DMS79 treated with DMSO at 0.1 percent for 48 hours (cell line): ENCODE measurements at places on chromosomes 13 and 19.
A peak's percentile ranks its signal among the peaks of the same experiment; 100 is the strongest.

- DNase-seq: no peak
Observed at GRCh38 chr13:81230386-81230785, 889.5 kb upstream of the SPRY2 start.

- DNase-seq: no peak
Observed at GRCh38 chr13:97851269-97851668, 102.2 kb upstream of the IPO5 start.

- DNase-seq: no peak
Observed at GRCh38 chr19:3897936-3898335, 17.5 kb downstream of the ATCAY start.

DNA sequence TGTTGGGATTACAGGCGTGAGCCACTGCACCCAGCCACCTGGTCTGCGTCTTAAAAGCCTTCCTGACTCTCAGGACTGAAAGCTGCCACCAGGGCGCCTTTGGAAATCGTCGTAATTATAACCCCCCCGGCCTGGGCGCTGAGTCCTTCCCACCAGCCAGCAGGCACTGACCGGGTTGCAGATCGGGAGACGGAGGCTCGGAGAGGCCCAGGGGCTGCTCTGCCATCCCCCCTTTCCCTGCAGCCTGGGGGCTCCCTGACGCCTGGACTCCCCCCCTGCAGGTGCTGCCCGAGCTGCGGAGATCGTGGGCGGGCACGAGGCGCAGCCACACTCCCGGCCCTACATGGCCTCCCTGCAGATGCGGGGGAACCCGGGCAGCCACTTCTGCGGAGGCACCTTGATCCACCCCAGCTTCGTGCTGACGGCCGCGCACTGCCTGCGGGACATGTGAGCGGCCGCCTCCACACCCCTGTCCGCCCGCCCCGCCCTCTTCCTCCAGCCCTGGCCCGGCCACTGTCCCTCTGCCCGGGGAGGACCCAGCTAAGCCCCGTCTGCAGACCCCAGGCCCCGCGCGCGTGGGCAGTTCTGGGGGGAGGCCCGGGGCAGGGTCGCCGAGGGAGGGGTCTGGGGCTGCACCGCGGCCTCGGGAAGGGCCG is 2.5 kb downstream of the PRTN3 start:
- peak; percentile 10 for DNase-seq

GRCh38 chr13:31955101-31955500 is 76.5 kb upstream of the FRY start:
- no peak for DNase-seq

DNA sequence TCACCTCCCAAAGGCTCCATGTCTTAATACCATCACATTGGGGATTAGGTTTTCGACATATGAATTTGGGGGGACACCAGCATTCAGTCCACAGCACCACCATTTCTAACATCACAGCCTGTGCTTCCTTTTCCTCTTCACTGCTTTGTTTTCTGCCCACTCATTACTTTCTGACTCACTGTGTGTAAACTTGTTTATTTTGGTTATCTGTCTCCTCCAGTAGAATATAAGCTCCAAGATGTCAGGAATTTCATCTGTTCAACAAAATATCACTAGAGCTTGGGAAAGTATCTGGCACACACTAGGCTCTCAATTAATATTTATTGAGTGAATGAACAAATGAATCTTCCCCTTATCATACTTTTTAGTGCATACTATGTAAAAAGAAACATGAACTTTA is 152.0 kb downstream of the NUFIP1 start:
- DNase-seq: no peak

DNA sequence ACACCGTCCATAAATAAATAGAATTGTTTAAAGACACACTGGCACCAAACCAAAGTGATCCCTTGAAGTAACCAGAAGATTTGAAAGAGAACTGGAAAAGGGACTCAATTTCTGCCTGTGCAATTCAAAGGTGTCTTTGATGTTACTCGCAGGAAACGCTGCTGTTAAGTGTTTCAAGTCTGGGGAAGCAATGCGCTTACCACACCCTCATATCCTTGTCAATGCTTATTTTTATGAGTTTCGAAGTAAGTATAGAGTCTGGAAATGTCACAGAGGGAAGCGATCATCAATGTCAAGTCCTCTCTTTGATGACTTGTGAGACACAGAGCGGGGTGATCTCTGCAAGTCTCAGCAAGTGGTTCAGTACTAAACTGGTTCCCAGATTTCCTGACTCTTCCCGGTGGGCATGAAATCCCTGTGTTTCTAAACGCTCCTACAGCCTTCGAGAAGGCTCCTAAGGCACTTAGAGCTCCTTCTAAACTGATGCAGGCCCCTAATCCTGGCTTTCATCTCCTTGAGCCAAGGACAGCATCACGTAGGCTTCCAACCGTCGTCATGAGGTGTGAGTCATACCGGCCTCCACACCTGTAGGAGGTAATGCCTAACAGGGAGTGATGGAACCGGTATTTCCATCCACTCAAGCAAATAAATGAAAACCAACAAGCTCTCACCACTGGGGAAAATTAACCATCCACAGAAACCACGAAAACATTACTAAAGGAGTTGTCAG is 22.8 kb downstream of the SYDE1 start:
- peak; percentile 44 for DNase-seq

- no peak for DNase-seq
Observed at GRCh38 chr13:114070098-114070799, 62.2 kb downstream of the RASA3 start.

DNA sequence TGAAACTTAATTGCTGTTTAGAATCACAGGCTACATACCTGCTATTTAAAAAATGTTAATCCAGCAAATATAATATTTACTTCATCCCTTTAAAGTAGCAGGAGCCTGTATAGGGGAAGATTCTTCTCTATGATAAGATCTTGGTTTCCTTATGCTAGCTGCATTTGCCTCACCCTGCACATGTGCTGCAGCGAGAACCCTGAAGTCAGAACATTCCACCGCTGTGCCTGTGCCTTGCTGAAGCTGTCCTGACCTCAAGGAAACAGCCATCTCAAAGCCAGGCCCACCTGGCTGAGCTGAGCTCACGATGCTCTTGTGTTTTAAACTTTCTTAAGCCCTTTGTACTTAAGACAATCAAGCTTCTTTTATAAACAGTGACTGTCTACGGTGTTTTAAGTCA is 355.0 kb upstream of the PCDH20 start:
- DNase-seq: no peak
